ENCODE measurements at places on chromosomes 11 and 22.

- no peak for DNase-seq
Measured at GRCh38 chr11:17599460-17599925, 52.4 kb downstream of the OTOG start.

DNA sequence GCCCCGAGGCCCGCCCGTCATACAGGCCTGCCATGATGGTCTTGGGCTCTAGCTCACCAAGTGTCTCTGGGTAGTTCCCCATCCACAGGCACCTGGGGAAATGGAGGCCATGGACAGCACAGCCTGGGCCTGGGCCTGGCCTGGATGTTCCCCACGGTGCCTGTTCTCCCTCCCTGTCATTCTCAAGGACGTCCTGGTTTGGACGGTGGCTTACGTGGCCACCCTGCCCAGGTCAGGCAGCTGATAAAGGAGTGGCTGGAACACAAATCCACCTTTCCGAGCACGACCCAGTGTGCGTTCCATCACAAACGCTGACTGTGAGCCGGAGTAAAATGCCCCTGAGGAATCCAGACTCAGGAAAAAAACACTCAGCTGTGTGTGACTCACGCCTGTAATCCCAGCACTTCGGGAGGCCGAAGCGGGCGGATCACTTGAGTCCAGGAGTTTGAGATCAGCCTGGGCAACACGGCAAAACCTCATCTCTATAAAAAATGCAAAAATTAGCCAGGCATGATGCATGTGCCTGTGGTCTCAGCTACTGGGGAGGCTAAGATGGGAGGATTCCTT lies 41.2 kb upstream of the TESMIN start:
- no peak for DNase-seq

DNA sequence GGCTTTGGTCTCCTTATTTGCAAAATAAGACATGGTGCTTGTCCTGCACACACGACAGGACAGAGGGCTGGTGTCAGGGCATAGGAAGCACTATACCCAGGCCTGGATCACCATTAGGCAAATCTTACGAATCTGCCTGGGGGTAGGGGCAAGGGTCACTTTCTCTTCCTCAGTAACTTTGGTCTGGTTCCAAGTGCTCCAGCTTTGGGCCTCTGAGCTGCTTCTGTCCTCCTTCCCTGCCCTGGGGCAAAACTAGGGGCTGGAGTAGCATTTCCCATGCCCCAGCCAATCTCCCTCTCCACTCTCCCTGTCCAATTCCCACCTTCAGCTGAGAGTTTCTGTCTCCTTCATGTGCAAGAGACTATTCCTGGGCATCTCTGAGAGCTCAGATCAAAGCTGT lies 123.7 kb upstream of the NECTIN1 start:
- no peak for DNase-seq

- DNase-seq = no peak
Measured at GRCh38 chr11:33157103-33158027, 3.9 kb downstream of the CSTF3 start.

DNA sequence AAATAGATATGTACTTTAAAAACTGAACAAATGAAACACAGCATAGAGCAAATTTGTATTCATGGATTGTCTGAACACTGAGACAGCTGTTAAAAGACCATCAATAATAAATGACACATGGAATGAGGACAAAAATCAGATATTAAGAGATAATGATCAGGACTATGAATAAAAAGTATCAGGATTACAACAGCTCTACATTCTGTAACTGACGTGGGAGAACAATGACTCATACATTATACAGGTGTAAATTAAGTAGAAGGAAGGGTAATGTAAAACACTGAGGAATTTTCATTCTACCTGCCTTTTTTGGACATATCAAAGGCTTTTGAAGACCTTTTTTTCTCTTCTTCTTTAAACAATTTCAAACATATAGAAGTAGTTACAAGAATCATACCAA lies 310.9 kb upstream of the ANO3 start:
- DNase-seq = no peak

GRCh38 chr11:28529046-28529445 lies 420.9 kb downstream of the METTL15 start:
- no peak for DNase-seq

- DNase-seq = no peak
Measured at GRCh38 chr11:8733852-8734251, 51.3 kb downstream of the RPL27A start.

All from Caki2 (cell line).